ENCODE measurements at places on chromosomes 16 and 17.

DNA sequence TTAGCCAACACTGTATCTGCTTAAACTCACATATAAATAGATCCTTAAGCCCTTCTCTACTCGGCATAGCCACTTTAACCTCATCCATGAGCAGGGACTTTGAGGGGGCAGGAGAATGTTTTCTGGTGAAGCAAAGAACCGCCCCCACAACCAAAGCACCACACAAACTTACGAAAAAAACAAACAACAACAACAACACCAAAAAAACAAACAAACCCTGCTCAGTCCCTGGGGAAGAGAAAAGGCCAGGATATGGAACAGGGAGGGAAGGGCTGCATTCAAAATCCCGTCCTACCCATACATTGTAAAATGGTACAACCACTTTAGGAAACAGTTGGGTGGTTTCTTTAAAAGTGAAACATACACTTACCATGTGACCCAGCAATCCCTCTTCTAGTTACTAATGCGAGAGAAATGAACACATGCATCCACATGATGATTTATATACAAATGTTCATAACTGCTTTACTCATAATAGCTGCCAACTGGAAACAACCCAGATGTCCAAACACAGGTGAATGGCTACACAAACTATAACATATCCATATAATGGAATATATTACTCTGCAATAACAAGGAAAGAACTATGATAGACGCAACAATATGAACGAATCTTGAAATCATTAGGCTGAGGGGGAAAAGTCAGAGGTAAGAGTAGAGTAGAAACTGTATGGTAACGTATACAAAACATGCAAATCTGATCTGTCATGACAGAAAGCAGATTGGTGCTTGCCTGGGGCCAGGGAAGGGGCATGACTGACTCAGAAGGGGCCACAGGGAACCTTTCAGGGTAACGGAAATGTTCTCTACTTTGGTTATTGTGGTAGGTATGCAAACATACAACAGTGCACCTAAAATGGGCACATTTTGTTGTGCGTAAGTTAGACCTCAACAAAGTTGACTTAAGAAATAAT, 37.7 kb upstream of the TOB1 start:
- DNase-seq: peak; percentile 48

GRCh38 chr17:7538891-7539545, 9.8 kb upstream of the TNFSF12 start:
- DNase-seq: no peak

DNA sequence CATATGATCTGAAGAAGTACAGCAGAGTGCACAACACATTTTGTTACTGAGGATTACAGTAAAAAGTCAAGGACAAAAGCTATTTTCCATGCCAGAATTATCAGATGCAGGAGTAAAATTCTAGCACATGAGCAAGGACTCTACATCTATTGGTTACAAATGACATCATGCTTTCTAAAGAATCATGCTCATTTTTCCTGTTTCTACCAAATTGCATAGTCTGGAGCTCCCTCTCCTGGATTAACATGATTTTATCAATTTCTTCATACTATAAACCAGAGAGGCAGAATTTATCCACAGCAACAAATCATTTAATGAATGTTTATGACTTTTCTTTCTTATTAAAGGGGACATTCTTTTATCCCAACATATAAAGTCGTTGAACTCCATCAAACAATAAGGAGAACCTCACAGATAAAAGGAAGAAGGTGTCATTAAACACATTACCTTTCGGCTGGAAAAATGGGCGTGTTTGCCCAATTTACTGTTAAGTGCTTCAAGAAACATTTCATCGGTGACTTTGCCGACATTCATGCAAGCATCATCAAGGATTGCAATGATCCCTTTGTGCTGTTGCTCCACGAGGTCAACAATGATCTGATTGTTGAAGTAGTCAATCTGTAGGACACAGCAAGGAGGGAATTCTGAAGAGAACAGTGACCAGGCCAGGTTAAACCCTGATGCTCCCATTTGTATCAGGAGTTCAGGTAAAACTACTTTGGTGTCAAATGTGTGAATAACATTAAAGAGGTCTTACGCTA, 121.7 kb downstream of the MYO1D start:
- DNase-seq: no peak

GRCh38 chr17:72616447-72616846, 476.0 kb downstream of the SLC39A11 start:
- no peak for DNase-seq

DNA sequence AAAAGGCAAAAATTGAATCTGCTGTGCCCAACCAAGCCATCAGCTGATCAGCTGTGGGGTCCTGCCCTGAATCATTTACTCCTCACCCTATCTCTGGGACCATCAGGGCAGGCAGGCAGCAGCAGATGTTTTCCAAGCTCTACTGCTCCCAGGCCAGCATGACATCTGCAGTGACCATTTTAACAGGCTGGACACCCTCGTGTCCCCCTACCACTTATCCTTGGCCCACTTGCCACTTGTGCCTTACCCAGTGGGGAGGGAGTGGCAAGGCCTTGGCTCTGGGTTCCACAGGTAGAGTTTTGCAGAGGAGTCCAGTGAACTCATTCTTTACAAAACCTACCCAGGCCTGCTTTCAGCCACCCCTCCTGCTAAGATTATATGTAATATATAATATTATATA, 12.0 kb upstream of the CA4 start:
- no peak for DNase-seq

- no peak for DNase-seq
These were observed 197.0 kb downstream of the RAB11FIP4 start for GRCh38 chr17:31588512-31588911.

DNA sequence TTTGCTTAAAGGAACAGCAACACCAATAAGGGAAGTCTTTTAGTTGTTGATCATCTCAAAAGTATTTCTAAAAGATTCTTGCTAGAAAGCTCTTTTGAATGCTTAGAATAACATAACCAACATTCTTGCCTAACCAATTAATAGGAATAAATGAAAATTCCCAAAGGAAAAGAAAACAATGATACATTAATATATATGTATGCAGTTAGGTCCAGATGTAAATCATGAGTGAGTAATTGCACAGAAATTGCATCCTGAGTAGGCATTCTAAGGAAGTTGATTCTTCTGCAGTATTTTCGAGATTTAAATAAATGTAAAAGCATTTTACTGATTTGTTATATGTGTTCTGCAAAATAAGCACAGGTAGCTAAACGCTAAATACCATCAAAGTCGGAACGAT, 22.1 kb downstream of the COX10 start:
- no peak for DNase-seq

- DNase-seq: no peak
These were observed 12.5 kb downstream of the DCAKD start for GRCh38 chr17:45038728-45039634.

DNA sequence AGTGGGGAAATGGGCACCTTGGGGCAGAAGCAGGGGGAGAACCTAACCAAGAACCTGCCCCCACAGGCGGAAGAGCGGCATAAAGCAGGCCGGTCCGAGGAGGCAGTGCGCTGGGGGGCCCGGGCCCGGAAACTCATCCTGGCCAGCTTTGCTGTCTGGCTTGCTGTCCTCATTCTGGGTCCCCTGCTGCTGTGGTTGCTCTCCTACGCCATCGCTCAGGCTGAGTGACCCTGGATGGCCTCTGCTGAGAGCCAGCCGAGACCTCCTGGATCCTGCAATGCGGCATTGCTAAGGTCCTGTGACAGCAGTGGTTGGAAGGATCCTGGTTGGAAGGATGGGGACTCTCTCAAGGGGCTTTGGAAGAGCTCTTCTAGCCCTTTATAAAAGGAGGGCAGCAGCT, 4.5 kb upstream of the PHKG2 start:
- DNase-seq: no peak

DNA sequence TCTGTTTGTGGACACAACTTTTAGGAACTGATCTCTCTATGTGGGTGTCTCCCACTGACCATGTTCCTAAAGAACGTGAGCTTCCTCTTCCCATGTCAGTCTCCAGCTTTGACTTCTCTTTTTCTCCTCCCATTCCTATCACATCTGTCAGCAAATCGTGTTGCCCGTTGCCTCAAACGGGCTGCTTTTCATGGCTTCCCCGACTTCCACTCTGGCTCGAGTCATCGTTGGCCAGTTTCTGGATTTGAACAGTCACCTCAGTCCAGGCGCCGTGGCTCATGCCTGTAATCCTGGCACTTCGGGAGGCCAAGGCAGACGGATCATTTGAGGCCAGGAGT, 5.4 kb downstream of the ABCC1 start:
- DNase-seq: no peak

DNA sequence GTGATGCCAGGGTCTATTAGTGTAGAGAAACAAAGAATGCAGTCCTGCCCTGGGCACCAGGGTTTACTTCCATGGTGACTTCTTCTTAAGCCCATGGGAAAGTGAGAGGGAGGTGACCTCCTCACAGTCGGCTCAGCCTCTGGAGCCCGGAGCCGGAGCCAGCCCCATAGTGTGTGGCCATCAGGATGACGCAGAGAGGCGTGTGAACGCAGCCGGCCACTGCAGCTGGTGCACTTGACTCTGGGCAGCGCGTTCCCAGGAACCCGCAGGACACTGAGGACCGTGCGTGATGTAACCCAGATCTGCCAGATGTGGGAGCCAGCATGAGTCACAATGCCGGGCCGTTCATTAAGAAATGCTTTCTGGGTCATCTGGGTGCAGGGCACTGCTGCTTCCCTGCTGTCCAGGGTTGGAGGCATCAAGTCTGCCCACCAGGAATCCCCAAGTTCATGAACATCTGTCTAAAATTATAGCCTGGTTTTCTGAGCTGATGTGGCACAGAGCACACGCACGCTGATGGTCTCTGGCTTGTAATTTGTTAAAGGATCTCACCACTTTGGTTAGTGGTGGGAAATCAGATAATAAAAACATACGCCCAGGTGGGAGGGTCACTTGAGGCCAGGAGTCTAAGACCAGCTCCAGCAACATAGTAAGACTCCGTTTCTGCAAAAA, 114.1 kb downstream of the PITPNC1 start:
- no peak for DNase-seq

- no peak for DNase-seq
These were observed 981 bp downstream of the BEAN1 start for GRCh38 chr16:66427871-66428681.

DNA sequence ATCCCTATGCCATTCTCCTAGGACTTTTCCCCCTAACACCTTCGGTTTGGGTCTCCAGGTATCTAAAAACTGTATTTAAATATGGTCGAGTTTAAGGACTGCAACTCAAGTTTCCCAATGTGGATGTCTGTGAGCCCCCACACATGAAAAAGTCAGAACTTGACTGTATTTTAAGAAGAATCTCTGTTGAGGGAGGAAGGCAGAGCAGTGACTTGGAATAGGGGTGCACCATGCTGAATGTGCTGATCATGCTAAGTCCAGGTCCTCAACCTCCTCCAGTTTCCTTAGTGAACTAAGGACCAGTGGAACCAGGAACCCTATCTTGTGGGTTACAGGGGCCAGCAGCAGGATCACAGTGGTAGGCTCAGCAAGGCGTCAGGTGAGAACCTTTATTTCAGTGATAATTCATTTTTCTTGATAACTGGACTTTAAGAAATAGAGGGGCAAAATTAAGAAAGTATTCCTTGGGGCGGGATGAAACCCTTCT, 19.5 kb downstream of the GRB7 start:
- DNase-seq: peak; percentile 9

DNA sequence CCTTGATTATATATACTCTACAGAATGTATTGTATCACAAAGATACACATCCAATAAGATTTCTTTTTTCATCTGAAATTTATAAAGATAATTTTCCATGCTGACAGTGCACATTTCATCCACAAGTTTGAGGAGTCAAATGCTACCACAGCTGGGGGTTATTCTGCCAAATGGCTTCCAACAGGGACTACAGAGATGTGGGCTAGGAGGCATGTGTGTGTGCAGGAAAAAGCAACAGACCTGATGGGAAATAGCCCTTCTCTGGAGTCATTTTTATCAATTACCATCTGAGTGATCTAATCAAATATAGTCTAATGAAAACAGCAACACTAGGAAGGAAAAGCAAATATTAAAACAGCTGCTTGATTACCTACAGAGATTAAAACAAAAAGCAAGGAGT, 290.5 kb downstream of the CEP112 start:
- no peak for DNase-seq

DNA sequence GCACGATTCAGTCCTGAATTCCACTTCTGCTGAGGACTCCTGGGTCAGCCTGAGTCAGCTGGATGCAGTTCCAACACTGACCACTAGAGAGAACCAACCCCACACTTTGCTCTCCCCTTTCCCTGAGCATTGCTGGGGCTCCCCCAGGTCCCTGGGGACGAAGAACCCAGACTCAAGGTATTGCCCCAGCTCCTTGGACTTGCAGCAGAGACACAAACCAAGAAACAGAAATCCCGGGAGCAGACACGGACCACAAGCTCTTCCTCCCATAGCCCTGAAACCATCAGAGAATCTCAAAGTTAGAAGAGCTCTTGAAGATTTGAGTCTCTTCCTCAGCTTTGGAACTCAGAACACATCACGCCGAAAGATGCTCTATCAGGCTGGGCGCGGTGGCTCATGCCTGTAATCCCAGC, 678 bp upstream of the GH1 start:
- DNase-seq: peak; percentile 80

DNA sequence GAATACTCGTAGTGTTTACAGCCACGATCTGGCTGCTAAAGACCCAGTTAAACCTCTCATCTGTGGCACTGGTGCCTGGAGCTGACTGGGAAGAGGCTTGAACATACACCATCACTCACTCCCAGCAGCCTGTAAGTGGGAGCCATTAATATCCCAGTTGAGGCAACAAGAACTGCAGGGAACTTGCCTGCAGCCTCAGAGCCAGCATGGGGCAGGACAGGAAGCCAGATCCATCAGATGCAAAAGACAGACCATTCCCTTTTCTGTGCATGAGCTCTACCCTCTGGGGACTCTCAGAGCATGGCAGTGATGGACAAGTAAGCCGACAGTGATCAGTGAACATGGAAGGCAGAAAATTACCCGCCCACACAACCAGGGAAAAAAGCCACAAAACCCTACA, 91.8 kb downstream of the TMEM132E start:
- DNase-seq: no peak

DNA sequence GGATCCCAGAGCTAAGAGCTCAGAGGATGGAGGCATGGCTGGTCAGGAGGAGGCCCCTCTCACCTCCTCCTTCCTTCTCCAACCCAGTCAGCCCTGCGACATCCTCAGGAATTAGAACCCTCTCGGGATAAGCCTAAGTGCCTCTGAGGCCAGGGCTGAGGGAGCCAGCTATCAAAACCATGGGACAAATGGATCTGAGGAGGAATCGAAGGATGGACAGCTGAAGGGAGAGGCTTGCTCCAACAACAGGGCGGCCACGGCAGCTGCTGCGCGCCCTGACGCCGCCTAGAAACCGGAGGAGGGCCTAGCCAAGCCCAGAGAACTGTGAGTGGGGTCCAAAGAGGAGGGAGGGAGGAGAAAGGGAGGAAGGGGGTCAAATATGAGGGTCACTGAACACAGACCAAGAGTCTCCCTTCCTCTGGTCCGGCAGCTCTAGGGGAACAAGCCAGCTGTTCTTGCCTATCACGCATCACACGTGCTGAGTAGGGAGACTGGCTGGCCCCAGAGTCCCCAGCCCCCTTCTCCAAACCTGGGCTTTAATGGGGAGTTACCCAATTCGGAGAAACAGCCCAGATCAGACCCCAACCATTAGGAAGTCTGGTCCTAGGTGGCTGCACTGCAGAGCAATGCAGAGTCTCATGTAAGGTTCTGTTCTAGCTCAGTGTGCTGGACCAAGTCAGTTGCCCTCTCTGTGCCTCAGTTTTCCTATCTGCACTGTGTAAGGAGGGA, 5.9 kb upstream of the HOXB13 start:
- no peak for DNase-seq

Data from CD4-positive, alpha-beta T cell treated with Interleukin-6 for 4 hours (primary cell).